ENCODE measurements at places on chromosomes 6 and 20.

- DNase-seq, result no peak
These were observed 63.4 kb downstream of the RPP40 start for GRCh38 chr6:4940416-4940815.

DNA sequence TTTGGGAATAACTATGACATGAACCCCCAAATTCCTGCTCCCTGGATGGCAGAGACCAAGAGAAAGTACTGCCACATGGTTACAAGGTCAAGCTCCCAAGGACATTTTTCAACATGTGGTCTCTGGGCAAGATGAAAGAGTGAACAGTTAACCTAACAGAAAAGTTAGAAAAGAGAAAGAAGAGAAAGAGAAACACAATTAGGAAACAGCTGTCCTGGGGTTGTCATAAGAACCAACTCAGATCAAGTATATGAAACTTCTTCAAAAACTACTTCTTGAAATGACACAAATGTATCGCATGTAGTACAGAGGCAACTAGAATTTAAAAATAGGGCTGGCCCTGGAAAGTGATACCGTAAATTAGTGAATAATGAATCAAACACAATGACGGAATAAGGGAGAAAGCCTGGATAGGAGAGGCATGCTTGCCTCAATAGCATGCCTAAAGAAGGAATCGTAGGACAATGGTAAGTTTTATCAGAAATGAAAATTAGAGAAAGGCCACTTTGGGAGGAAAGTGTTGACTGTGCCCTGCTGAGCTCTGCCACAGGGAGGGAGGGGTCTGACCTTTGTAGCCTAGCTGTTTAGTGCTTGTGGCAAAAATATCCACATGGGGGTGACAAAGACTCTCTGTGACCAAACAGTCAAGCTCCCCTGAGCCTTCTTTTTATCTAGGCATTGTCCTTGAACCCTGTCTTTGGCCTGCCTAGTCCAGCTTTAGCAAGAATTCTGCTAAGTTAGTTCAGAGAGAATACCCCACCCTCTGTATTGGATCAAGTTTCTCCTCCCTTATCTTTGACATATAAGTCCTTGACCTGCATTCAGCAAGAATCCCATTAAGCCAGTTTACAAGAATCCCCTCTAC, 4.3 kb upstream of the DCBLD1 start:
- no peak for DNase-seq

DNA sequence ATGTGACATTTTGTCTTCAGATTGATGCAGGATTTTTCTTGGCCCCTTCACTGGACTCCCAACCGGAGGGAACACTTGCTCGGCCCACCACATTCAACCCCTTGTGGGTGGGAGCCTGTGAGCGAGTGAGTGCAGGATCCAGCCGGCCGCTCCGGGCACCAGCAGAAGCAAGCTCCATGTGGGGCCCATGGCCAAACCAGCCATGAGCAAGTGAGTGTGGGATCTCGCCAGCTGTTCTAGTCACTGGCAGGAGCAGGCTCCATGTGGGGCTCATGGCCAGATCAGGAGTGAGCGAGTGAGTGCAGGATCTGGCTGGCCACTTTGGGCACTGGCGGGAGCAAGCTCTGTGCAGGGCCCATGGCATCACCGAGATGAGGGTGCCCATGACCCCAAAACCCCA, 42.6 kb downstream of the OSTM1 start:
- no peak for DNase-seq

DNA sequence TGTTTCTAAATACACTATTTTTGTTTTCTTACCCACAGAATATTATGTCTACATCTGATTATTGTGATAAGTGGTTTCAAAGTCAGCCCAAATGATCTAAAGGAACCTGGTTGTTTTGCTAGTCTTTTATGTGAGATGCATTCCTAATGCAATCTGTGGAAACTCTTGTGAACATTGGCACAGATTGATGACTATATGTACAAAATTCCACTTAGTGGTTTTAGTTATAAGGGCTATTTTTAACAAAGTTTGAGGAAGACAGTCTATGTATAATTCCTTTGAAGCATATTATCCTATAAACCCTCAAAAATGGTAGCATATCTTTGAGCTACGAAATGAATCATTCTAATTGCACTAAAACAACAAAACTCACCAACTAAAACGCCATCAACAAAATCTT, 140.9 kb downstream of the GRIK2 start:
- DNase-seq, result peak; percentile 22

- DNase-seq, result no peak
These were observed 321.2 kb downstream of the UBE3D start for GRCh38 chr6:82744286-82745015.

GRCh38 chr6:3743541-3743940, 8.0 kb downstream of the PXDC1 start:
- DNase-seq, result no peak

DNA sequence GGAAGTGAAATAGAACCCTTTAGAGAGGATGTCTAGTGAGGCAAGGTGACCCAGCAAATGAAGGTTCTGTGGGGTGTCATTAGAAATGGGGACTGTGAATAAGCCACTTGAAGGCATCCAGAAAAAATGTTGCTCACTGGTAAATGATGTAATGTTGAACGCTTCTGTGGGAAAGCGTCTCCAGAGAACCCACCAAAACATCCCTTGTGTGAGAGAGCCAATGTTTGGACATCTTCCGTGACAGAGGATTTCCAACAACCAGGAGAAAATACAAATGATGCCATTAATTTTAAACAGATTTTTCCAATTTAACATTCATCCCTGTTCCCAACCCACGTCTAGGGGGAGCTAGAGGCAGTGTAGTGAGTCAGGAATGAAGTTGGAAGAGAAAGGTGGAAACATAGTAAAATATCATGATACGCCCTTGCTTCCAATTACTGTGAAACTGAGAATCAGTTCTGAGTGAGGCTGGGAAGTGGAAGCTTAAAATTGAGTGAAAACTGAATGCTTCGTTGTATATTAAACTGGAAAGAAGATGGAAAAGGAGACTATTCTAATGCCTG, 584.2 kb downstream of the CD109 start:
- DNase-seq, result peak; percentile 38

DNA sequence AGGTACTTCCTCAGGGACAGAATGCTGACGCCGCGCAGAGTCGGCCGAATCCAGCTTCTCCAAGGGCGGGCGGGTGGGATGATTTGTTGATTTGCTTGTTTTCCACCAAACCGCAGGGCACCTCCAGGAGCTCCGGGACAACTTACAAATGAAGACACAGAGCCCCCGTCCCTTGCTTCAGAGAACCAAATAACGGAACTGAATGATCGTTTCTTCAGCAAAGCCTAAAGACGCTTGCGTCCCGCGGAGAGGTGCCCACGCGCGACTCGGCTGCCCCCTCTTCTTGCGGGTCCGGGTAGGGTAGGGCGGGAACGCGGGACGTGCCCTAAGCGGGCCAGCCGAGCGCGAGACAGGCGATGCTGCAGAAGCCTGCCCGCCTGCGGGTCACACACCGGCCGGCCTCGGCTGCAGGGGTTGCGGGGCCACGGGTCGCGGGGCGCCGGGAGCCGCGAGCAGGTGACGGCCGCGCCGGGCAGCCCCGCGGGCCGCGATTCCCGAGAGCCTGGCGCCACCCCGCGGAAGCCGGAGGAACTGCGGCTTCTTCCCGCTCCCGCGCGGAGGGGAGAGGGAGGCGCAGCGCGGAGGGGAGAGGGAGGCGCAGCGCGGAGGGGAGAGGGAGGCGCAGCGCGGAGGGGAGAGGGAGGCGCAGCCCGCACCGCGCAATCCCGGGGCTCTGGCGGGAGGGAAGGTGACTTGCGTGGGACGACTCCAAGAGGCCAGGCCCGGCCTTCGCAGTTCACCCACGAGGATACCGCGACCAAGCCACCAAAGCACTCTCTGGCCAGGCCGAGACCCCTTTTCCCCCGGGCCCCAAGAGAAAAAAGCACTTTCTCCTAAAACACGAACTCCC, 7.7 kb upstream of the FOXF2 start:
- peak; percentile 63 for DNase-seq

DNA sequence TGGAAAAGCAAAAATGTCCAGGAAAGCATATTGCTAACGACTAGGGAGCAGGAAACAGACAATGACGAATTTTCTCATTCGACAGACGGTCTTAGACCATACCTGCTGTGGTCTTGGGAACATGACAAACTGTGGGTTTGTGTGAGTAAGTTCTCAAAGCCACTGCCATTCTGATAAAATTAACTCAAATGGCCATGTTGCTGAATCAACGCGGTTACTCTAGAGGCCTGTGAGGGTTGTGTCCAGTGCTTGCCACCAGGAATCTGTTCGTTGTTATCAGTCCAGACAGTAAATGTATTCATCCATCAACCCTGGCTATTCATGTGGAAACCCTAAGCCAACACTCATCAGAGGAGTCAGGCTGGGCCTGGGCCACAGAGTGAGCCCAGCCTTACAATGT, 124.3 kb downstream of the MYLK4 start:
- no peak for DNase-seq

GRCh38 chr6:170439366-170440361, 113.4 kb downstream of the PSMB1 start:
- no peak for DNase-seq

DNA sequence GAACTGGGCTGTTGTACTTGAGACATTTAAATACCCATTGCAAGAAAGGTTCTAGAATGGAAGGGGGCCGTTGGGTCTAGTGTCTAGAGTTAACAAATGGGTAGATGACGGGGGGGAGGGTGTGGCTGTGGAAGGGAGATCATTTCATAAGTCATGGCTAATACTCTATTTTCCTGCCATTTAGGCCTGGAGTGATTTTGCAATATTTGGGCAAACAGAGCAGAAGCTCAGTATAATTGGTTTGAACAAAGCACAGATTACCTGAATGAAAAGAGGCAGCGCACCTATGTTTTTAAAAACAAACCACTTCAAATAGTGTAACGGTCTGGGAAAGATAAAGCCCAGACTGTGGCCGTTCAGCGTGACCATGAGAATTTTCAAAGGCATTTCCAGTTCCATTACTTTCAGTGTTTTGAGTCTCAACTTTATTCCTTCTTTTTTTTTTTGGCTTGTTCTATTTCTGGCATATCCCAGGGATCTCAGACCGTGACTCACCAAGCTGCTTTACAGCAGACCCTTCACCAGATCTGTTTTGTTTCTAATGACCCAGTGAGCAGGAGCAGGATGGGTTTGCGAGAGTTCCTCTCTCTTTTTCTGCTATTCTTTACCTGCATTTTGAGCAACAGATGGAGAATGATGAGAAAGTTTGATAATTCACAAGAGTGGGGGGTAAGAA, 73.7 kb downstream of the LYRM2 start:
- no peak for DNase-seq

DNA sequence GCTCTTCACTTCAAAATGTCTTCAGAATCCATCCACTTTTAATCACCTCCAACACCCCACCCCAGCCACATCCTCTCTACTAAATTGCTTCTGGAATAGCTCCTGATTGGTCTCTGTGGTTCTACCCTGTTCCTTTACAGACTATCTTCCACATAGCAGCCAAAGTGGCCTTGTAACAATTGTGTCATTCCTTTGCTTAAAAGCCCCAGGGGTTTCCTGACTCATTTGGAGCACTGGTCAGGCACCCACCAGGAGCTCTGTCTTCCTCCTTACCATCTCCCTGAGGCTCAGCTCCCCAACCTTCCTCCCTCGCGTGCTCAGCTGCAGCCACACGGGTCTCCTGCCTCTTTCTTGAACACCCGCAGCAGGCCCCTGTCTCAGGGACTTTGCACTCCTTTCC, 126.8 kb downstream of the HIVEP1 start:
- no peak for DNase-seq

DNA sequence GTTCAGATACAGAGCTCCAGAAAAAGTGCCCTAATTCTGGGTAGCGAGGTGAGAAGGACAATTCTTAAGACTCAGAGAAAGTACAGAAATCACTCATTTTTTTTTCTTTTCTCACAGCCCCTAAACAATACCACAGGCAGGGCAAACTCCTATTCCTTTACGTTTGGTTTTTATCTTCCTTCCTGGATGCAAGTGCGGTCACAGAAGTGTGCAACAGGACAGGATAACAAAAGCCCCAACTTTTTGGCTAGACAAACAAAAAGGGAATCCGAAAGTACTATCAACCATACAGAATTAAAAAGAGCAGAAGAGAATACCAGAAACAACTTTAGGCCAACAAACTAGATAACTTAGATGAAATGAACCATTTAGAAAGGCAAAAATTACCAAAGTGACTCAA, 18.4 kb upstream of the BEND6 start:
- no peak for DNase-seq

DNA sequence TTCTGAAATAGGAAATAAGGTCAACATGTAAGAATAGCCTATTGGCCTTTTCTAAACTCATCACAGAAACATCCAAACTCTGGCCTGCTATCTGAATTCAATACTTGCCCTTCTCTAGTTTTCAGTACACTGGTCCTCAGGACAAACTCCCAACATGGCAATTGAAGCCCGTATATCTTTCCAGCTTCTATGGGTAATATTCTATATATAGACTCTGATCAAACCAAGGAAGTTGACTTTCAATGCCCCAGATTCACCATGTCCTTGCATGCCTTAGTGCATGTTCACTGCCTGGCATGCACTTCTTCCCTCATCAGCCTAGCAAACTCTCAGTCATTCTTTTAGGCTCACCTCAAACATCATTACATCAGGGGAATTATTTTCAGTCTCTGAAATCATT, 73.2 kb downstream of the RSPO3 start:
- DNase-seq, result peak; percentile 88

DNA sequence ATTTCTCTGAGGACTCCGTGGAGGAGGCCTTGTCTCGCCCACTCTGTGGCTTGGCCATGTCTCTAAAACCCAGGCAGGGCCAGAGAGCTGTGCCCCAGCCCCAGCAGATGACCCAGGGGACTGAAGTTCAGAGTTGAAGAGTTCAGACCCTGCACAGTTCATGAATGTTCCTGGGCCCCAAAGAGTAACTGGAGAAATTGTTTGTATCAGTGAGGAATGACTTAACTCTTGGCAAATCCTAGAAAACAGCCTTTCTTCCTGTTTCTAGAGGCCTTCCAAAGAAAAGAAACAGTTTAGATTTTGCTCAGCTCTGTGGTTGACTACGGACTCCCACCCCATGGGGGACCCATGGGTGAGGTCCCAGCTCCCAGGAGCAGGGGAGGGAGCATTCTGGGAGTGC, 62.1 kb upstream of the EYA2 start:
- peak; percentile 12 for DNase-seq

DNA sequence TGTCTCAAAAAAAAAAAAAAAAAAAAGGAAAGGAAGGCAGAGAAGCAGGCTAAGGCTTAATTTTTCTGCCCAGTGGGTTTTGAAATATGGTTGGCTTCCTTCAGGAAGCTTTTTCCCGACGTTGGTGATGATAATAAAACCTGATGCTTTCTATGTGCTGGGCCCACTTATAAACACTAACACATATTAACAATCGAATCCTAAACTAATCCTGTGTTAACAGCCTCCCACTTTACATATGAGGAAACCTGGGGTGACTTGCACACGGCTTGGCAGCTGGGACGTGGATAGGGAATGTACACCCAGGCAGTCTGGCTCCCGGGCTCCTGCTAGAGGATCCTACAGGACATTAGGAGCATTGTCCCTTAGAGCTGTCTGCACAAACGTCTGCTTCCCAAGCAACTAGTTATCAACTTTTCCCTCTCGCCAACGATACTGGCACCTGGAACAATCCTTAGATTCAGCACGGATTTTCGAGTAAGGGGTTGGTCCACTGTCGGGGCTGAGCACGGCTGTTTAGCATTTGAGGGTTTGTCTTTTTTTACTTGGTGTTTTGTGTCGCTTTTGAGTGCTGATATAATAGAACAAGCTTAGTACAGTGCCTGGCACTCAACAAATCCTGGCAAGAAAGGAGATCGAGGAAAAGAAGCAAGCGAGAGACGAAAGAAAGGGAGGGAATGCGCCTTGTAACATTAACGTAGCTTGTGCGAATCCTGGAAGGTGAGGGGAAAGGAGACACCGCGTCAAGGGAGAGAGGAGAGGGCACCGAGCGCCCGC, 622 bp upstream of the KIZ start:
- peak; percentile 79 for DNase-seq
